ENCODE measurements at places on chromosomes 1 and 21.

DNA sequence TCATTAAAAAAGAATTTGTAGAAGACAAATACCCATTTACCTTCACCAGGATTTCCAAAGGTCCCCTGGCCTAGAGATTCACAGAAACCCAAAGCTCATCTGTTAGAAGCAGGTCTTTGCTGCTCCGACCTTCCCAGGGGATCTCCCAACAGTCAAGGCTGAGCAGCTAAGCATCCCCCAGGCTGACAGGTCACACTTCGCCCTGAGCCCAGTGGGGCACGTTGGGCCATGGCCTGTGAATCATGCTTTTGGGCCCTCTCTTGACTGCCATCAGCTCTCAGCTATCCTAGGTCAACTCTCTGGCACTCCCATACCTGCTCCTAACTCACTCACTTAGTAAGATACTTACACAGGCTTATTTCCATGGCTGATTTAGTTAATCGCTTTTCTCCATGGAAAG, 157.7 kb downstream of the DSCAM start:
- no peak for DNase-seq

- no peak for DNase-seq
These were observed 2162.7 kb downstream of the NCAM2 start for GRCh38 chr21:23160914-23161313.

- no peak for DNase-seq
These were observed 53.6 kb upstream of the ASB17 start for GRCh38 chr1:75985827-75986226.

DNA sequence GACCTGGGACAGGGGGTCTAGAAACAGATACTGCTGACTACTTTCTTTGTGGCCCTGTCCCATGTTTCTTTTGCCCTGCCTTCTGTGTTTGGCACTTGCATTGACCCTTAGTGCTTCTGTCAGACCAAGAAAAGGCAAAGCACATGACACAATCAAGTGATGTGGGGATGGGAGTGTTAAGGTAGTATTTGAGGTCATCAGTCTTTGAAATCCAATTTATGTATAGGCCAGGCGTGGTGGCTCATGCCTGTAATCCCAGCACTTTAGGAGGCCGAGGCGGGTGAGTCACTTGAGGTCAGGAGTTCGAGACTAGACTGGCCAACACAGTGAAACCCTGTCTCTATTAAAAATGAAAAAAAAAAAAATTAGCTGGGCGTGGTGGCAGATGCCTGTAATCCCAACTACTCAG, 26.0 kb downstream of the SERBP1 start:
- DNase-seq: no peak

DNA sequence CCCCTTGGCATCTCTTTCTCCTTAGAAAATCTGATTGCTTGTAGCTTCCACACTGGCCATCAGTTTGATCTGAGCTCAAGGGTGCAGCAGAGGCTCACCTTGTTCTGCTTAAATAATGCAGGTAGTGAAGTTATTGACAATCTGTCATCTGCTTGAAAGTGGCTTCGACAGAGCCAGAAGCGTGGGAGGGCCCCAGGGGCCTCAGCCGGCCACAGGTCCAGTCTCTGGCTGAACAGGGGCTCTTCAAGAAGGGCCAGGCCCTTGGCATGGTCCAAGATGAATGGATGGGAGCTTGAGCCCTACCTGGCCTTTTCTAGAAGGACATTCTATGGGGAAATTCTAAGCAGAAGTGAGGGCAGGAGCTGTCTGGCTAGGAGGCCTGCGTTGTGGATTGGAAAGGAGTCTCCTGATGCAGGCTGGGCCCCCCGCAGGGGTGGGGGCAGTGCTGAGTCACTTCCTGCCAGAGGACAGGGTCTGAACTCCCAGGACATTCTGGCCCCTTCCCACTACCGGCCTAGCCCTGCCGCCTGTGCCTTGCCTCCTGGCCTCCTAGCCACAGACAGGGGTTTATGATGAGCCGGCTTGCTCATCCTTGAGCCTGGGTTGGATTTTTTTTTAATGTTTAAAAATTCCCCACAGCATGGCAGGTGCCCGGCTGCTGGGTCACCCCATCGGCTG, 162.3 kb upstream of the VAMP3 start:
- no peak for DNase-seq

GRCh38 chr1:67335411-67335810, 27.7 kb downstream of the IL12RB2 start:
- no peak for DNase-seq

DNA sequence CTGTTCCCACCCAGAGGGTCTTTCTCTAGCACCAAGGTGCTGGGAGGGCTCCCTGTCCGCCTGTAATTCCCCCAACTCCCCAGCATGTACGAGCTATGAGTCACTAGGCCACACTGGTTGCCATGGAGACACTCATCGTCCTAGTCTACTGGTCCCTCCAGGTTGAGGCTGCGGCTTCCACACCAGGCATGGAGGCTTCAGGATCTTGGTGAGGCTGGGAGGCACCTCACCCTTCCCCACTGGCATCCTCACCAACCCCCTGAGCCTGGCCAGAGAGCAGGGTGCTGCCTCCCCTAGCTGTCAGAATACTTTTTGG, 75.6 kb upstream of the KAZN start:
- no peak for DNase-seq

DNA sequence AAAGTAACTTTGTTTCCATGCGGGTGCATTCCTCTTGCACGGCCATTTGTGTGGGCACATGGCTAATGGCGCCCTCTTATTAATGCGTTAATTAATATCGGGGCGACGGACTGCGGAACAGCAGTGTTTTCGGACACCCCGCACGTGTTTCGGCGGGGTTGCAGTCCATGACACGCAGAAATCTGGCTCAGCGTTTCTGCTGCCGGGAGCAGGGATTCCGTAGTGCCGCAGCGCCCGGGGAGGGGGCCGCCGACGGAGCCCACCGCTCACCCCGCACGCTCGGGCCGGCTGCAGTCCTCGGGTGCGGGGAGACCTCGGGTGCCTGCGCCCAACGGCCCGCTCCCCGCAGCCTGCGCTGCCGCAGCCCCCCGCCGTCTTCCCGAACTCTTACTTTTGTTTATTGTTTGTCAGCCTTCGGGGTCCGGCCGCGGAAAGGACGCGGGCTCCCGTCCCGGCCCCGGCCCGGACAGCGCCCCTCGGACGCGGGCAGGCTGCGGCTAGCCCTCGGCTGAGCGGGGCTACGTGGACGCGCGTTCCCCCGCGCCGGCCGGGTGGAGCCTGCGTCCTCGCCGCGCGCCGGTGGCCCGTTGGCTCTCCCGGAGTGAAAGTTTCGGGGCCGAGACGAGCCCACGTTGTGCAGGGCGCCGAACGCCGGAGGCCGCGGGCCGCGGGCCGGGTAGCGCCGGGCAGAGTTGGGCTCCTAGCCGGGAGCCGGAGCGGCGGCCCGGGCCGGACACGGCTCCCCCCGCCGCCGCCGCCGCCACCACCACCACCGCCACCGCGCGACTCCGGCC, 849 bp downstream of the NFIA start:
- DNase-seq: peak; percentile 4

GRCh38 chr1:246591047-246591446, 24.8 kb downstream of the CNST start:
- DNase-seq: no peak

GRCh38 chr1:202235003-202235660, 41.5 kb downstream of the LGR6 start:
- DNase-seq: no peak

GRCh38 chr1:181011301-181012202, 11.1 kb downstream of the STX6 start:
- no peak for DNase-seq

DNA sequence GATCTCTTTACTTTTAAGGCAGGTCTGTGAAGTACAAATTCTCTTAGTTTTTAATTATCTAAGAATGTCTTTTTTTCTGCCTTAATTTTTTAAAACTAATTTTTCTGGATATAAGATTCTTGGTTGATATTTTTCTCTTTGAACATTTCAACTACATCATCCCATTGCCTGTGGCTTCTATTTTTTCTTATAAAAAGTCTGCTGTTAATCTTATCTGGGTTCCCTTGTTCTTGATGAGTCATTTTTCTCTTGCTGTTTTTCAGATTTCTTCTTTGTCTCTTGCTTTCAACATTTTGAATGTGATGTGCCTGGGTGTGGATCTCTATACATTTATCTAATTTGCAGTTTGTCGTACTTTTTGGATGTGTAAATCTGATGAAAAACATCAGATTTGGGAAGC, 525.2 kb upstream of the PBX1 start:
- no peak for DNase-seq

Data from activated naive CD4-positive, alpha-beta T cell (primary cell).